ENCODE measurements at places on chromosomes 7 and 10.

GRCh38 chr10:125103466-125103865 lies 56.9 kb downstream of the CTBP2 start:
- no peak for DNase-seq

GRCh38 chr10:81915504-81915897 lies 40.5 kb downstream of the NRG3 start:
- no peak for DNase-seq

DNA sequence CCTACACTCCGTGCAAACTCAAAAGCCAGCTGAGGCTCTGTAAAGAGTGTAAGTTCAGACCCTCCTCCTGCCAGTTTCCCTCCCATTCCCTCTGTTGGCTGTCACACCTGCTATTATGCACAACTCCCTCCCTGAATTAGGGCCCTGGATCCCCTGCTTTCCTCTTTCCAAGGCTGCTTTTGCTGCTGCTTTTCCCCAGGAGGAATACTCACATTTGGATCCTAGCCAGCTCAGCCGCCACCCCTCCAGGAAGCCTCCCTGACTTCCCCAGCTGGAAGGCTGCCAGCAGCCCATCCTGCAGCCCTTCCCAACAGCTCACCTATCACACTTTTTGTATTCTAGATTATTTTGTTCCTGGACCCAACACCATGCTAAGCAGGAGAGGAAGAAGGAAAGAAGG lies 40.9 kb upstream of the WDR11 start:
- DNase-seq, result peak; percentile 45

- no peak for DNase-seq
Measured at GRCh38 chr10:58517081-58517480, 4.4 kb downstream of the BICC1 start.

DNA sequence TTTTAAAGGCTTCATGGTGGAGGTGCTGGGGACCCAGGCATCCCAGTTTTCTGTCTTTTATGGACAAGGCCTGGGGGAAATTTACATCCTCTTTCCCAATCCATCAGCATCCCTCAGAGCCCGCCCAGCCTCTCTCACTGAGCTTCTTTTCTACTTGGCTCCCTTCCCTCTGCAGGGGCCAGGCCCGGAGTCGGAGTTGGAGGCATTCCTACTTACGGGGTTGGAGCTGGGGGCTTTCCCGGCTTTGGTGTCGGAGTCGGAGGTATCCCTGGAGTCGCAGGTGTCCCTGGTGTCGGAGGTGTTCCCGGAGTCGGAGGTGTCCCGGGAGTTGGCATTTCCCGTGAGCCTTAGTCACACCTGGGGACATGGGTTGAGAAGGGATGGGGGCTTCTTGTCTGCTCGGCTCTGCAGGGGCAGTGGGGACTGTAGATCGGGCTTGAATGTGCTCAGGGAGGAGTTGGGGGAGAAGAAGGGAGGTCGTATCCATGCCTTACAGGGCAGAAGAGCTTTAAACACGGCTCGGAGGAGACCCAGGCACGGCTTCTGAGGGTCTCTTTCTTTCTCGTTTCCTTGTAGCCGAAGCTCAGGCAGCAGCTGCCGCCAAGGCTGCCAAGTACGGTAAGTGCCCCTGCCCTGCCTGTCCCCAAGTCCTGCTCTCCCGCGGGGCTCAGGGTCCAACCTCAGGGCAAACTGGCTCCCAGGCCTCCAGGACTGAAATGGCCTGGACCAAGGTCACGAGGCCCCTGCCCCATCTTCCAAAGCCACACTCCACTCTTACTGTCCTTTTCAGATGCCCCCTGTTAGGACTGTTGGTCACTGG lies 27.3 kb upstream of the LIMK1 start:
- DNase-seq, result no peak

DNA sequence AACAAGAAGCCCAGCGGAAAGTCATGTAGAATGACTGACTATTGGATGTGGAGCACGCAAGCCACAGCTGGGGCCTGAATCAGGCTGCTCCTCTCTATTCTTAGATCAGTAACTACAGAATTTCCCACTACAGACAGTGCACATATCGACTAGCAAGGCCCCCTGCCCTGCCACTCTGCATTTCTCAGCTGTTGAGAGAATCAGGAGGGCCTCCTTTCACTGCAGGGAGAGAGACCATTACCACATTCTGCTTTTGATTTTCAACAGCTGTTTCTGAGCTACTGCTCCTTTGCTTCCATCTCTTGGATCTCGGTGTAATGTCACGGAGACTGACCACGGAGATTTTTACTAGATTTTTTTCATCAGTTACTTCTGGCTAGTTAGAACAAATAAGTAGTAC lies 73.8 kb downstream of the PON1 start:
- DNase-seq, result no peak

GRCh38 chr7:31027161-31027965 lies 24.7 kb upstream of the ADCYAP1R1 start:
- DNase-seq, result peak; percentile 78

GRCh38 chr10:30456266-30456665 lies 22.3 kb downstream of the MAP3K8 start:
- DNase-seq, result no peak
